ENCODE measurements at places on chromosomes 4 and X.

- no peak for DNase-seq
Observed at GRCh38 chr4:70908993-70909556, 6.9 kb downstream of the MOB1B start.

- no peak for DNase-seq
Observed at GRCh38 chr4:142983065-142983464, 137.0 kb upstream of the INPP4B start.

DNA sequence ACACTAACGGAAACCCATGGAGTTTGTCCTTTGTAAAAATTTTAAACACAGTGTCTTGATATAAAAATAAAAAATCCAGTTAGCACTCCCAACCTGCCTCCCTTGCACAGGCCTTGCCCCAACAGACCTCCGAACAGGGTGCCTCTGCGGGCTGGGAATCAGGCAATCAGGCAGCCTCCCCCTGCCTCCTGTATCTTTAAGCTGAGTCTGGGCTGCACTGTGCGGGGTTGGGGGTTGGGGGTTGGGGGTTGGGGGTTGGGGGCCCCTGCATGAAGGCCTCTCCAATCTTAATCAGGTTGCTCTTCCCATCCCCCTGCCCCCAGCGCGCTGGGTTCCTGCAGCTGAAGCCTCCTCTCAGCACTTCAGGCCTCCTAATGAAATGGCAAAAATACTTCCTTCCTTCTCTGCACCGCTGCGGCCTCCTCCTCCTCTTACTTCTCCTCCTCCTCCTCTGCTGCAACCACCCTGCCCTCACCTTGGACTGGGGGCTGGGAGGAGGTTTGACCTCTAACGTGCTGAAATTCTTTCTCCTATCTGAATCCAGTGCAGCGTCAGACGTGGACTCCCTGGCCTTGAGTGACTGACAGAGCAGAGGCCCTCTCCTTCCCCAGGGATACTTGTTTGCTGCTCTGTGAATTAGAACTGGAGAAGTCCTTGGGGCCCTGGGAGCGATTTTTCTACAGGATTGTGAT lies 26.6 kb downstream of the NLGN3 start:
- DNase-seq: no peak

DNA sequence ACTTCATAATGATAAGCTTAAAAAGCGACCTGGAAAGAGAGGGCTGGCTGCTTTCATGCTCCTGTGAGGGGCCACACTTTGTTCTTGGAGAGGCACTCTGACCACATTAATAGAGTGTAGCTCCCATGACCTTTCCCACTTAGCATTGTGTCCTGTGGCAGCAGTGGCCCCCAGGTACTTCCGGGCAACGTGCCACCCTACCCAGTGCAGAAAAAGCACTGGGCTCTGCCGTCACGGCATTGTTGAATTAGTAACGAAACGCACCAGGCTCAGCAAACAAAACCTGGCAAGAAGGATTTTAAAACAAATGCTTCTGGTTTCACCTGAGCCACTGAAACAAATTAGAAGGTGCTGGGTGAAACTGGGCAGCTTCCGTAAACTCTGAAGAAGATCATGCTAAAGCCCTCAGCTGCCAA lies 5.4 kb upstream of the SORBS2 start:
- DNase-seq: no peak

GRCh38 chr4:77025643-77026321 lies 50.0 kb downstream of the CCNI start:
- no peak for DNase-seq

- no peak for DNase-seq
Observed at GRCh38 chrX:17025621-17026302, 79.3 kb downstream of the REPS2 start.

GRCh38 chrX:104668550-104668949 lies 102.6 kb downstream of the IL1RAPL2 start:
- peak; percentile 42 for DNase-seq

DNA sequence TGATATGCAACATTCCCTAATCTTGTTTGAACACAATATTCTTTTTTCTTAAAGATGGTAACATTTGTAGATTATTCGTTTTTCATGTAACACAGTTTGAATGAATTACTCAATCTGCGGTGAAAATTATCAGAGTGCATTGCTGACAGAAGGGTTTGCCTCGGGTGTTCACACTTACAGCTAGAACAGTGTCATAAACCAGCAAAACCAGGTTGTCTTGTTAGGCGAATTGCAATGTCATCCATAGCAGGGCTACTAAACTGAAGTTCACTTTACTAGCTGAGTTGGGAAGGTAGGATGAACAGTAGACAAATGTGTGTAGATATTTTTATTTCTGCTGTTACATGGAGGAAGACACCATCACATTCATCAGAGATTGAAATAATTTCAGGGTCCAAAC lies 98.9 kb downstream of the SLC39A8 start:
- no peak for DNase-seq

- no peak for DNase-seq
Observed at GRCh38 chrX:63738696-63739095, 46.3 kb downstream of the ARHGEF9 start.

DNA sequence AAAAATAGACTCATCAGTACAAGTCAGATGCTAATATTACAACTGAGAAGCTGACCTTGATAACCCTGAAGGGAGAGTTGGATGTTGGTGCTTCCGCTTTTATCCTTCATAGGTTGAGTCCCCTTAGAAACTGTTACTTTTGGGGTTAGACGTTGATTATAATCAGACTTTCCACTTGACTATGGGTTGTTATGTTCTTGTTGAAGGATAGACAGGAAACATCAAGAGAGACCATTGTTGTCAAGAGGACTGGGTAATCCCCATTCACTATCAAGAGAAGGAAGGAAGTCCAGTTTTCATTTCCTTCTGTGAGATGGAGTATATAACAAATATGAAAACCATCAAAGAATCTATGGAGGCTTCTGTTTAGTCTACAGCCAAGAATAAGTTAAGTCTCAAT lies 229.9 kb upstream of the AFF2 start:
- DNase-seq: no peak

DNA sequence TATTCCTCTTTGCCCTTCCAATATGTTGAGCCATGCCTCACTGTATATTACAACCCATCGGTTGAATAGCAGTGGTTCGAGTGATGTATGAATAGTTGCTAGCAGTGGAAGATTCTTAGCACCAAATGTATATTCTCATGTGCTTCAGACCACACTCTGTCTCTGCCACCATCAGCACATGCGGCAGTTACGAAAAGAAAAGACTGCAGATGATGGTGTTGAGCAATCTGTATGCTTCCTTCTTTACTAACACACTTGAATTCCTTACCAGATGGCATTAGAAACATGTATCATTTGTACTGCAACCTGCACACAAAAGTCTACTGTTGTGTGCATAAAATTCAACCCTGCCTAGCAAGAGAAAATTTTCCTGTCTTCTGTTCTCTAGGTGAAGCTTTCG lies 214.6 kb downstream of the ENOX2 start:
- no peak for DNase-seq

DNA sequence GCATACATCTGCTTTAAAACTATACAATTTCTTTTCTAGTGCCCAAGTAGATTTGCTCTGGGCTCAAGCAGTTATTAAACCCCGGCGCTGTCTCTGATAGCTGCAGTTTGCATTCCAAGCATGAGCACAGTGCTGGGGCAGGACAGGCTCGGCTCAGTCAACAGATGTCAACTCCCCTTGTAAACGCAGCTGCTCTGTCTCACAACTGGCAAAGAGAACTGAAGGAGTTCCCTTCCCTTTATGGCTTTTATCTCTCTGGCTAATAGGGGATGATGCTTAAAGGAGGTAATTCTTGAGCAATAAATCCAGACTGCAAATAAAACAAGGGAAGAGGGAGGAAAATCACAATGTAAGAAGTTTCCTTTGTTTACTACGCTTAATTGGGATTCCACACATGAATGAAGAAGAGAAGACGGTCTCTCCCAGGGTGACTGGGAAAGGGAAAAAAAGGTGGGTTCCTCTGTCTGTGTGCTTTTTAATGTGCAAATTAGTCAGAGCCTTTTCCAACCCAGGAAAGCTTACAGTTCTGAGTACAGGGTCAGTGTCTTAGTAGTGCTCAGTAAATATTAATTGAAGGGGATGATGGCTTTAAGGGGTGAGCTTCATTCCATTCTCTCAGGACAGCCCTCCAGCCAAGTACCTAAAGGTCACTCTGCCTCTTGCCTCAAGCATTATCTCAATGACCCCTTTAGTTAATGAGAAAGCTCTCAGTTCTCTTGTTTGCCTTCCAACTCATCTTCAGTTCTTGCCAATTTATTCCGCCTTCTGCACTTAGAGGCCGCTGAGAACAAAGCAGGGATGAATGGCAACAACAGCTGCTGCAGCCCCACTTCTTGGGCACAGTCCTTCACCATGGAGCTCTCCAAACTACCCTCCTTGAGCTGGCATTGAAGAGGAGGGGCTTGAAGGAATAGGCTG lies 155.7 kb upstream of the JADE1 start:
- DNase-seq: peak; percentile 61

DNA sequence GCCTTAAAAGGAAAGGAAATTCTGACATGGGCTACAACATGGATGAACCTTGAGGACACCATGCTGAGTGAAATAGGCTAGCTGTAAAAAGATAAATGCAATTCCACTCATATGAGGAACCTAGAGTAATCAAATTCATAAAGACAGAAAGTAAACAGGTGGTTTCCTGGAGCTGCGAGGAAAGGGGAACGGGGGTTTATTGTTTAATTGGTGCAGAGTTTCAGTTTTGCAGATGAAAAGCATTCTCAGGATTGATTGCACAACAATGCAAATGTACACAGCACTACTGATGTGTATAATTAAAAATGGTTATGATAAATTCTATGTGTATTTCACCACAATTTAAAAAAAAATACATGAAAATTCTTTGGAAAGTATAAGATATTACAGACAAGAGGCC lies 24.0 kb downstream of the PLRG1 start:
- no peak for DNase-seq

GRCh38 chr4:119329835-119330620 lies 8.1 kb upstream of the FABP2 start:
- DNase-seq: no peak

DNA sequence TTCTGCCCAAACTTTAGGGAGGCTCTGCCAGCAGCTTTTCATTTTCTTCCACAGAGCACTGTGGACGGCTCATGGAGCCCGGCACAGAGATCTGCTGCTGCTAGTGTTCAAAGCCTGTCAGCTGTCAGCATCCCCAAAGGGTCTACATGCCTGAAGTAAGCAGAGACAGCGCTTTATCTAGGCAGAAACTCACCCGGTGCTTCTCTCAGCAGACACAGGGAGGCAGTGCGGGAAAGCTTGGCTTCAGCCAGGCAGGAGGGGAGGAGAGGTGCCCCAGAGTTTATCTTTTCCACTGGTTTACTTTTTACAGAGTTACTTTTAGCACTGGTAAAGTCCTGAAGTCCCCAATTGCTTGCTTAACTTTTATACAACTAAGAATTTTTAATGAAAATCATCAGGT lies 339.3 kb downstream of the NKX6-1 start:
- DNase-seq: no peak

GRCh38 chr4:74098427-74098994 lies 484 bp downstream of the CXCL2 start:
- no peak for DNase-seq

GRCh38 chrX:24125028-24125612 lies 24.4 kb upstream of the ZFX start:
- no peak for DNase-seq

DNA sequence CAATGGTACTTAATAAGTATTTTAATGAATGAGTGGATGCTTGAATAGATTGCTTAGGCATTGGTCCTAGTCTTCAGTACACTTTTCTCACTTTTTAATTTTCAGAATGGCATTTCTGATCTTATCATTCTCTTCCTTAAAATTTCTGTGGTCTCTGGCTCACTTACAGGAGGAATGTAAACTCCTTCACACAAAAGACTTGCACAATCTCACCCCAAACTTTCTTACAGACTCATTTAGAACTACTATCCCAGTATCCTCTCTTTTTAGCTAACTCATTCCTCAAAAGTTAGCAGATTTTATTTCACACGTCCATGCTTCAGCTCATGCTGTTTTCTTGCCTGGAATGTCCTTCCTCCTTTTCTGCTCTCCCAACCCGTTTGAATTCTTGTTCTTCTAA lies 350.1 kb downstream of the GRXCR1 start:
- no peak for DNase-seq

DNA sequence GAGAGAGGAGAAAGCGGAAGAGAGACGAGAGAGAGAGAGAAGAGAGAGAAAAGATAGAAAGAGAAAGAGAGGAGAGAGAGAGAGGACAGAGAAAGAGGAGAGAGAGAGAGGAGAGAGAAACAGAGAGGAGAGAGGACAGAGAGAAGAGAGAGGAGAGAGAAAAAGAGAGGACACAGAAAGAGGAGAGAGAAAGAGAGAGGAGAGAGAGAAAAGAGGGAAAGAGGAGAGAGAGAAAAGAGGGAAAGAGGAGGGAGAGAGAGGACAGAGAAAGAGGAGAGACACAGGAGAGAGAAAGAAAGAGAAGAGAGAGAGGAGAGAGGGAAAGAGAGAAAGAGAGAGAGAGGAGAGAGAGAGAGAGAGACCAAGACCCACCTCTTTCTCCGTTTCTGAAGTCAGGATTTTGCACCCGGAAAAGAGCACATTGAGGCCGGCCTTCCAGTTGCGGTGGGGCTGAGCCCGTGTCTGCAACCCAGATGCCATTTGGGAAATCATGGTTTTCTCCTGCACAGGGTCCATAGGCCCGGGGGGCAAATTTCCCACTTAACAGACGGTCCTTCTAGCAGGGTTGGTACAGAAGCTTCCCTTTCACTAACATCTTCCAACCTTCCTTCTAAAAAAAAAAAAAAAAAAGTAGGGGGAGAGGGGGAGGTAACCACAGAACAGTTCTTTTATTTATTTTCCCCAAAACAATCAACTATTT lies 60.9 kb downstream of the CRLF2 start:
- no peak for DNase-seq

DNA sequence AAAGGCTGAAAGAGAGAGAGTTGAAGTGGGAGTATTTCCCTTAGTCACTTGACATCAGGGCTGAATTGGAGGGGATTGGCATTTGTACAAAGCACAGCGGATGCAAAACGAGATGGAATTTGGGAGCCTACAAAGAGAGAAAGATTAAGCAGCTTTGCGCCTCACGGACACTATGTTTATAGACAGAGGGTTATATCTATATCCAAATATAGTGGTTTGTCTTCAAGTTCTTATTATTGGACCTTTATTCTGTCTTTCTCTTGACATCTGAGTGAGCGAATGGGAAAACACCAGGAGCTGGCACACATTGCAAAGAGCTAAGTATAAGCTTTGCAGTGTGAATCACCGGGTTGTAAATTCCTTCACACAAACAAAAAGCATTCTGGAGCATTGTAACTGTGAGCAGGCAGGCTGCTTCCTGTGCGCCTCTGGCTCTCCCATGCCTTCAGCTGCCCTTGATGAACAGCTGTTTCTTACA lies 500.2 kb downstream of the STIM2 start:
- no peak for DNase-seq

DNA sequence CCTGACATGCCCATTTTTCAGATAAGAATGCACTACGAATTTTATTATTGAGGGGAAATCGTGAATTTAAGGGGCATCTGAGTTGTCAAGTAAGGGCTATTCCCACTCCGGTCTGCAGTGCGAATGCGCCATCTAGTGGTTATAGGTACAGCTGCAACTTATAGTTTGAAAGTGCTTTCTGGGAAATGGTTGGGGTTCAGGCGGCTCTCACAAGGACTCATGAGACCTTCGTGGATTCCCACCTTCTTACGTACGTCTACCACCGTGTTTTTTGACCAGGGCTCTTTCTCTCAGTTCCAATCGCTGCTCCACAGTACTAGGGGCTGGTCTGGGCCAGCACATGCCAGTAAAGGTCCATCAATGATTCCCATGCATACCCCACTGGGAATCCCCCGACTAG lies 12.3 kb downstream of the MSL3 start:
- DNase-seq: peak; percentile 46

GRCh38 chr4:184763150-184763780 lies 29.4 kb upstream of the CENPU start:
- DNase-seq: no peak
